HFFc6 (cell line): ENCODE measurements at places on chromosomes 12 and 14.

GRCh38 chr14:105314287-105315200, at the start of gene PACS2:
Gene PACS2, plus strand, starts transcription at chr14:105314748. Its CDS starts 171 bp downstream, at chr14:105314919.
- DNase-seq, result peak; percentile 38

- DNase-seq, result no peak
Observed at GRCh38 chr14:100129161-100129589, 30.3 kb downstream of the DEGS2 start.

- peak; percentile 77 for DNase-seq
Observed at GRCh38 chr12:124388679-124389137, 93.8 kb downstream of the RFLNA start.

DNA sequence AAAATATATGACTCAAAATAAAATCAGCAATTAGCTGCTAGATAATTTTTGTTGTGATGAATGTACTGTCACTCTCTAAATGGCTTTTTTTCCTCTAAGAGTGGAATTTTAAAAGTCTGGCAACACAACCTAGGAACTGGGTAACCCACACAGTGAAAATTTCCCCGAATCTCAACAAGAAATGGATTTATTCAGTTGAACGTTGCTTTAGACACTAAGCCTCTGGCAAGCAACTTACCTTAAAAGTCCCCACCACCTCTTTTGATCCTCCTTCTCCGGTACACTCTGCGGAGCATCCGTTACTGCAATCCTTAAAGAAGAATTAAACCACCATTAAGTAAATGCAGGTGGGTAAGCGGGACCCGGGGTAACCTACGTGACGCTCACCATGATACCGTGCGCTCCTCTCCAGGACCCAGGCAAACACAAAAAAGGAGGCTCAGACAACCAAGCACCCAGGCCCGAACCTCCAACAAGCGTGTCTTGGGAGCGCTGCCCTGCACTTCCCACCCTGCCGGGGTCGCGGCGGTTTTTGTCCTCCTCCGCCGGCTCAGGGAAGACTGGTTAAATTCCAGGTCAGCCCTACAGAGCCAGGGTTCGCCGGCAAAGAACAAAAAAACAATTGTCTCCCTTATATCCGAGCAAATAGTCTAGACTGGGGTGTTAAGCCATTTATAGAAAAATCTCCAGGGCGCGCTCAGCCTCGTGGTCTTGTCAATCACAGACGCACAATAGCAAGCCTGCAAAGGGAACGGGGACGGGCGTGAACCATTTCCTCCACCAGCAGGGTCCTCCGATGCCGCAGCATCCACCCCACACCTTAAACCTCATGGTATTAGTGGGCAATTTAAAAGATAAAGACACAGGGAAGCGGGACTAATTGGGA, 47.1 kb downstream of the BCAT1 start:
- DNase-seq, result no peak

DNA sequence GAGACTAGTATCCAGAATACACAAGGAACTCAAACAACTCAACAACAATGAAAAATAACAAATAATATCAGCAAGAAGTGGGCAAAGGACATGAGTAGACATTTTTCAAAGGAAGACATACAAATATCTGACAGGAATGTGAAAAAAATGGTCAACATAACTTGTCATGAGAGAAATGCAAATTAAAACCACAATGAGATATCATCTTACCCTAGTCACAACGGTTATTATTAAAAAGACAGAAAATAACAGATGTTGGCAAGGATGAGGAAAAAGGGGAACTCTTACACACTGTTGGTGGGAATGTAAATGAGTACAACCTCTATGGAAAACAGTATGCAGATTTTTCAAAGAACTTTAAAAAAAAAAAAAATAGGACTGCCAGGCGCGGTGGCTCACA, 20.4 kb downstream of the VWF start:
- no peak for DNase-seq

GRCh38 chr12:7403466-7403865, 40.5 kb downstream of the CD163L1 start:
- DNase-seq, result no peak

DNA sequence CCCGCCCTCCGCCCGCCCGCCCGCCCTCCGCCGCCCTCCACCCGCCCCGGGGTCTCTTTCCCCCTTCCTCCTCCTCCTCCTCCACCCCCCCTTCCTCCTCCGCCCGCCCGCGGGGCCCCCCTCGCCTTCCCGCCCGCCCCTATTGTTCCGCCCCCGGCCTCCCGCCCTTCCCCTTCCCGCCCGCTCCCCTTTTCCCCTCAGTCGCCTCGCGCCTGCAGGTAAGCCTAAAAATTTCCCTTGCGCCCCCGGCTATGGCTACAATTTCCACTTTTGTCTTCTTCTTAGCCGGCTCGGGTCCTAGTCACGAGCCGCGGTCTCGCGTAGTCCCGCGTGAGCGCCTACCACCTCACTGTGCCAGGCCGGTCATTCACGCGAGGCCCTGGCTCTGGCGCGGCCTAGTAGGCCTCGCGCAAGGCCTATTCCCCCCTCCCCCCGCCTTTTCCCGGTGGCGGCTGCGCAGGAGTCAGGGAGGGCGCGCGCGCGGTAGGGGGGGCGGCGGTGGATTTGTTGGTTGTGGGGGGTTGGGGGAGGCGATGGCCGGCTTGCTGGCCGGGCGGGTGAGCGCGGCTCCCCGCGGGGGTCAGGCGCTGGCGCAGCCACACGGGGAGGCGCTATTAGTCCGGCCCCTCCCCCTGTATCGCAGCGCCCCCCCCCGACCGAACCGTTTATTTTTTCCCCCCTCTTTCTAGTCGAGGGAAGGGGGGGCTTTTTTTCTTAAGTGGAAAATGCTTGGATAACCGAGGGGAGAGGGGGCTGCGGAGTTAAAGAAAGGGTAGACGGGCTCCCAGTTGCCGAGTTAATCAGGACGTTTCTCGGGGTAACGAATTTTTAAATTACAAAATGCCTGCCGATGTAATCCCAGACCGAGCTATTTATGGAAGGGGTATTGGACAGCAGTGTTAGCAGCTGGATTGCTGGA, 516 bp downstream of the PCBP2 start:
- DNase-seq, result peak; percentile 73

- no peak for DNase-seq
Observed at GRCh38 chr14:33799705-33800570, 150.9 kb downstream of the EGLN3 start.

DNA sequence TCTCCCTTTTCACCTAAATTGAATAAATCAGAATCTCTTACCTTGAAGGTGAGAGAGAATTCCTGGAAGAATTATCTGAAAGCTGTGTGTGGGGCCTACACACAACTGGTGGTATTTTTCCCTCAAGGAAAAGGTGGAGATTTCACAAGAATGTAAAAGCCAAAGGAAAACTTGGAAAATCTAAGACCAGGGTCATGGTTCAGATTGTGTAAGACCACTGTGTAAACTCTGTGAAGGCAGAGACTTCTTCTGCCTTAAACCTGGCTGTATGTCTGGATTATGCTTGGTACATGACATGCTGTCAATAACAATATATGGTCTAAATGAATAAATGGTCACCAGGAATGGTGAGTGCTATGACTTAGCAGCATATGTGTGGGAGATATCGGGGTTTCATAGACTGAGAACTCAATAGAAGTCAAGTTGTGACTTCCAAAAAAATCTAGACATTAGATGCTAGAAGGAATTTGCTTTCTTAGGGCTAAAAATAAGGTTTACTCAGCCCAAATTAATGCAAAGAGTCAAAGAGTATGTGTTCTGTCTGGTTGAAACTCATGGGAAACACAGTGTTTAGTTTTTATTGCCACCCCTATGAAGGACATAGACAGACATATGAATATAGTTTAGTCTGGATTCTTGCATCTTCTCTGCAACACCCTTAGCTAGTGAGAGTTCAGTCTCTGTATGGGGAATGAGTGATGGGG, 163.7 kb downstream of the SNAPC1 start:
- DNase-seq, result peak; percentile 25

DNA sequence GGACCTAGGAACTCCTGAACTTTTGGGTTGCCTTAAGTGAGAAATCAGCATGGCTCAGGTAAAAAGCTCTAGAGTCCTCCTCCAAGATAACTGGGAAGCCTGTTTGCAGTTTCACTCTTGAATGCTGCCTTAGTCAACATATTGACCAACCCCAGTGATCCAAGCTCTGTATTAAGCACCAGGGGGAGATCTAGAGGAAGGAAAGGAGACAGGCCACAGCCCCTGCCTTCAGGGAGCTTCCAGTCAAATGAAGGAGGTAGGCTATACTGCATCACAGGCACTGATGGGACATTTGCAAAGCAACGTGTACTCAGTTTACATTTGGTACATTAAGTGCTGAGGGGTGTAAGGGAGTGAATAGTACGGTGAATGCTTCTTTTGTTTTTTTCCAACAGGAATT, 1.2 kb upstream of the CSAD start:
- DNase-seq, result no peak

DNA sequence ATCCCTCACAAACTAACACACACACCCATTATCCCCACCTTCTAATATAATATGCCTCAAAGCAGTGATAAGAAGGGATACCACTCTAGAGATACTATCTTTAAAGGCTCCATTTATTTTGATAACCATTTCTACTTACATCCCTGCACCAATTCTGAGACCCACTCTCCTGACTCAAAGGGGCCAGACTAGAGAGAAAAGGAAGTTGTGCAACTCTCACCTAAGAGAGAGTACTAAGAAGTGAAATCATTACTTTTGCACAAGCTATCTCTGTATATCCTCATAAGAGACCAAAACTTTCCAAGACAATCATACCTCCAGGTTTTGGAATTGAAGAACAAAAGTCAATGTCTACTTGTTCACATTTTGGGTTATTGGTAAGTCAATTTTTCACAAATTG, 45.4 kb upstream of the USP15 start:
- DNase-seq, result no peak

GRCh38 chr12:5710260-5710878, 234.7 kb downstream of the ANO2 start:
- no peak for DNase-seq

DNA sequence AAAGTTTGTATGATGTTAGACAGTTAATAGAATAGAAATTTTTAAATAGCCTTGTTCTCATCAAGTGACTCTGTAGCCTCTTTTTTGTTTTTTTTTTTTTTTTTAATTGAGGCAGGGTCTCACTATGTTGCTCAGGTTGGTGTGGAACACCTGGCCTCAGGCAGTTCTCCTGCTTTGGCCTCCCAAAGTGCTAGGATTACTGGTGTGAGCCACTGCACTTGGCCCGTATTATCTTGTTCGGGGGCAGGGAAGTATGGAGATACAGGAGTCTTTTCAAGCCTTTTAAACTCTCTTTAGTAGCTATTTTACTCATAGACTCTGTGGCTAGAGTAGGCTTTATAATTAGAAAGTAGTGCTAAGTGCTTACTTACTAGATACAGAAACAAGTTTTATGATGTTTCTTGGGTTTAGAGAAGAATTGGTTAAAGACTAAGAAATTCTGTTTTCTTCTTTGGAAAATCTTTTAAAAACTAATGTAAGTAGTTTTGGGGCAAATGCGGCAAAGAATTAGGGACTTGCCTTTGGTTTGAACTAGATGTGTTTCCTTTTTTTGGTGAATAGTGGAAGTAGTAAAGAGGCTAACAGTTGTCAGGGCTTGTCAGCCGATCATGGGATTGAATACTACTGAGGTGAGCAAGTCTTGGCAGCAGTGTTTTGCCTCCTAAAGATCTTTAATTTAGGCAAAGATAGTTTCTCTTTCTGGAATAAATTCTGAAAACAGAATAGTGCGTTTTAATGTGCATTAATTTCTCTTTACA, 31.3 kb downstream of the FBXO34 start:
- no peak for DNase-seq

GRCh38 chr14:100333311-100333710, 10.2 kb downstream of the SLC25A47 start:
- no peak for DNase-seq

- no peak for DNase-seq
Observed at GRCh38 chr12:11397366-11397765, 2.0 kb upstream of the PRB2 start.

GRCh38 chr12:120964298-120964697, 14.0 kb upstream of the HNF1A start:
- no peak for DNase-seq

GRCh38 chr12:47832263-47832933, 12.7 kb upstream of the HDAC7 start:
- no peak for DNase-seq

DNA sequence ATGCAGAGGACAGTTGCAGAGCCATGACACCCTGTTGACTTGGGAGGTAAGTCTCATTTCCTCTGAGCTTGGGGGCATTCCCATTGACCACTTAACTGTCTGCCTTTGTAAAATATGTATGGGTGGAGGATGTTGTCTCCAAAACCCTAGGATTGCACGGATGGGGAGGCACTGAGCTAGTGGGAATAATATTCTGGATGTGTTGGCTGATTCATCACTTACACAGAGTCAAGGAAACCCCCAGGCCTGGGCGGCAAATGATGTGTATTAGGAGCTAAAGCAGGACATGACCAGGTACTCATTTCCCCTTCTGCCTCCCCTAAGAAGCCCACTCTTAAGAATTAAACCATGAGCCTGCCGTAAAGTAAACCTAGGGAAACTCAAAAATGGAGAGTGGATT, 319.4 kb downstream of the VRK1 start:
- no peak for DNase-seq
